Stimulated activated CD8-positive, alpha-beta memory T cell treated with anti-CD3 and anti-CD28 coated beads, Interleukin-12 subunit alpha, Interleukin-12 subunit beta, amount 100 ng/mL, for 4 hours (primary cell): ENCODE measurements at places on chromosomes 7 and 10.
A peak's percentile ranks its signal among the peaks of the same experiment; 100 is the strongest.

DNA sequence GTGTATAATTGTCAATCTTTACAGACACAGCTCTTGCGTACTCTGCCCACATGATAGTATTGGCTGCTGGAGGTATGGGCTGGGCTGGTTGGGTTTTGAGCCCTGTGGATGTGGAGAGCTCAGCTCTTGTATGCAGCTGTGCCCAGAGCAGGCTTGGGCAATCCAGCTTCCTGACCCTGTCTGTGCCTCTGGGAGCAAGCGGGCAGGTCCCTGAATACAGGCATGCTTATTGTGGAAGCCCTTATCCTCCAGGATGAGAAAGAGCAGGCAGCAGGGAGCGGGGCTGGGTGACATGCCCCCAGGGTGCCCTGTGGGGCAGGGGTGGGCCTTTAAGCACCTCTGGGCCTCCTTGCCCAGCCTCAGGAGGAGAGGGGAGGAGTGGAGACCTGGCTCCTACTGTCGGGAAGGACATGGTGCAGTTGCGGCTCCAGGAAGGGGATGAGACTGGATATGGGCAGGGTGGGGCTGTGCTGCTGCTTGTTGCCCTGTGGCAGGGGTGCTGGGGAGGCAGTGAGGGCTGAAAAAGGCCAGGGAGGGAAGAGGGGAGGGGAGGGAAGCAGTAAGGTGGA lies 32.7 kb upstream of the SH2D4B start:
- DNase-seq: no peak

DNA sequence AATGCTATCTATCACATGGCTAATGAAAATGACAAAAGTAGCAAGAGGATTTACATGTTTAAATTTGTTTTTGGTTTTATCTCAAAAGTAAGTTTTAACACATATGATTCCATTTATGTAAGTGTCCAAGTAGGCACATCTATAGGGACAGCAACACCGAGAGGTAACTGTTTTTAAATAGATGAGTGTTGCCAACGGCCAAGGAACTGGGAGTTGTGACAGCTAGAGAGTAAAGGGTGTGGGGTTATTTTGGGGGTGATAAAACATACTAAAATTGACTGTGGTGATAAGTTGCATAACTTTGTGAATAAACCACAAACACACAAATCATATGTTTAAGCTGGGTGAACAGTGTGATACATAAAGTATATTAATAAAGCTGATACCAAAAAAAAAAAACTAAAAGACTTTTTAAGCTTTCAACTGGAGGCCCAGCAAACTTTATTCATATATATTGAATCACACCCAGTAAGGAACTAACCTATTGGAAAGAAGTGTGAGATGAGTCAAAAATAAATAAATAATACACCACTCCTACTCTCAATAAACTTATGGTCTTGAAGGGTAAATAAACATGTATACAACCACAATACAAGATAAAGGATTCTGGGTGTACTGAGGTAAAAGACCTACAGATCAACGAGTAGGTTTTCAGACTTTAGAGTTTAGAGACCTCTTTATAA lies 33.0 kb downstream of the LRRC72 start:
- no peak for DNase-seq

GRCh38 chr10:35335133-35336083 lies 901 bp upstream of the CCNY start:
- DNase-seq: no peak

GRCh38 chr7:95980167-95980566 lies 207.8 kb downstream of the DYNC1I1 start:
- no peak for DNase-seq

DNA sequence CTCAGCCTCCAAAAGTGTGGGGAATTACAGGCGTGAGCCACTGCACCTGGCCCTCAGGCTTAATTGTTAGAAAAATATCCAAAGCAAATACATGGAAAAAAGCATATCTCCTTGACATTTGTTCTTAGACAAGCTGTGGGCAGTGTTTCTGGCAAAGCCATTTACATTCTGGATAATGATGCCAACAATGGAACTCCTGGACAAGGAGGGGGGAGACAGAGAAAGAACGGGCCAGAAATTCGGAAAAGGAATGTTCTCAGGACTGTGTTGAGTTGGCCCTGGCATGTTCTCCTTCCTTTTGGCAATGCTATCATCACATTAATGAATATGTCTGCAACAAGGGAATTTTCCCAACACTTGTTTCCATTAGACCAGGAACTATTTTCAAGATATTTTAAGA lies 88.7 kb downstream of the UBE2H start:
- no peak for DNase-seq

DNA sequence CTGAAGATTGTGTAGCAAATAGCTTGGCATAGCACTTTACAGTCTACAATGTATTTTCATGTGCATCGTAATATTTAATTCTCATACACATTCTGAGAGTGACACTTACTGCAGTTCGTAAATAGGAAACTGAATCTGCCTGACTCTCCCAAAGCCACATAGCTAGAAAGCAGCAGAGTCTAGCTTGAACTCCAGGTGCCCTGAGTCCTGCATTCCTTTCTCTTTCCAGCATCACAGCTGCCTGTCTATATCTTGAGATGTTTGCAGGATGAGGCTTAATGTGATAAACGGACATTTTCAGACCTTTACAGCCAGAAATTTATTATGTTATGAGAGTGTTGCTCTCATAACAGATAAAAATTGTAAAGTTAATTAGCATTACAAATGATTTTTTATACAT lies 132.9 kb upstream of the PLXDC2 start:
- no peak for DNase-seq

DNA sequence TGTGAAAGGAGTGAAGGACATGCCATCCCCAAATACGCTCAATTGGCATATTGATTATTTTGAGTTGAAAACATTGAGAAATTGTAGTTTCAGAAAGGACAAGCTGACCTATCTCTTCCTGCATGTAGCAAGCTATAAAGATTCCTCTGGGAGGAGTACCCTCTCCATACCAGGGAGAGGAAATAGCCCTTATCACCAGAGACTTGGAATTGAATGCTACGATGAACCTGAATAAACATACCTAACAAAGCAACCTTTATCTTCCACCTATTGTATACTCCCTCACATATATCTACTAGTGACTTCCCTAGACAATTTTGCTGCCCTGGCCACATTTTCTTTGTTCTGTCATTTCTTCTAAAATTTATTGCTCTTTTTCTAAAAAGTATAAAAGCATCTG lies 150.2 kb upstream of the EEPD1 start:
- no peak for DNase-seq

GRCh38 chr10:109912335-109913281 lies 10.7 kb downstream of the XPNPEP1 start:
- no peak for DNase-seq

- DNase-seq: no peak
These were observed 3.1 kb downstream of the ZNF777 start for GRCh38 chr7:149457766-149458165.

GRCh38 chr7:47443049-47443448 lies 138.9 kb downstream of the TNS3 start:
- no peak for DNase-seq

DNA sequence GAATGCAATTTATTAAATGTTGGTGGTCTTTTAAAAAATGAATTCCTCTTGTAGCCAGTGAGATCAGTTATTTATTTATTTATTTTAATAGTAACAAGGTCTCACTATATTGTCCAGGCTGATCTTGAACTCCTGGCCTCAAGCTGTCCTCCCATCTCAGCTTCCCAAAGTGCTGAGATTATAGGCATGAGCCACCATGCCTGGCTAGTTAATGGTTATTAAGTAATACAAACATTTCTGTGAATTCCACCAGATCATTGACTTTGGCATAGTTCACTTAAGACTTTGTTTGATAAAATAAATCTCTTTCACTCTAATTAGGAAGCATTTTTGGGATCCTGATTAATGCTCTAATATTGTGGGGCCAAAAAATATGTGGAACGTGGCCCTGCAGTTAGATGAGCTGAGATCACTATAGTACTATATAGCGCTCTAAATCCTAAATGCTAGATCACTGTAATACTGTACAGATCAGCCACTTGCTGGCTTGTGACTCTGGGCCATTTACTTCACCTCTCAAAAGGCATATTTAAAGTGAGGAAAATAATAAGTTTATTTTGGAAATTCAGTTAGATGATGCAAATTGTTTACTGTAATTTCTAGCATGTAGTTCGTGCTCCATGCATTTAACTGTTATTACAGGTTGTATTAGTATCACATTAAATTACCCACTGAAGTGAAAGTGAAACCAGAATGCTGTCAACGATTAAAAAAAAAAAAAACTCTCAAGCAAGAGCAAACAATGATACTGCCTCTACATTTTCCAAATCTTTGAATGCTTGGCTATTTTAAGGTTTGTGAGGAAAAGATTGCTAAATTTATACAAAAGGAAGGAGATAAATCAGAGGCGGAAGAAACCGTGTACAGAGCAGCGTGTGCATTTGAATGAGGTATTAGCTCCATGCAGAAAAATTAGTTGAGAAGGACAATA lies 15.9 kb upstream of the FAS start:
- DNase-seq: no peak

GRCh38 chr7:4178916-4179687 lies 503.0 kb upstream of the FOXK1 start:
- no peak for DNase-seq

DNA sequence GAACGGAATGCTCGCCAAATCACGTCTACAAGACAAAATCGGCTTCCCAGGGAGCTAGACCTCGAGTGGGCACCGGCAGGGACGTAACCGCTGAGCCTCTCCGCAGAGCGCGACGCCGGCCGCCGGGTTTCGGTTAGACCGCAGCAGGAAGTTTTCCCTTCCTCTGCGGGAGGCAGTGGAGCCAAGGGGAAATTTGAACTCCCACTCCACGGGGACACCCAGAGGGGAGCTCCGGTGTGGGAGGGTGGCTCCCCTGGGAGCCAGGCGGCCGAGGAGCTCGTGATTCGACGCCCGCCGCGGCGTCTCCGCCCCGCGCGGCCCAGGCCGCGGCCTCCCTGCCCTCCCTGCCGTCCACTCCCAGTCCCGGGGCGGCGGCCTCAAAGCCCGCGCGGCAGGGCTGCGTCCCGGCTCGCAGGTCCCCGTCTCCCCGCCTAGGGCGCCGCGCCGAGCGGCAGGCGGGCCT lies 426 bp downstream of the SYPL1 start:
- peak; percentile 37 for DNase-seq

GRCh38 chr7:29442146-29442545 lies 121.5 kb upstream of the PRR15 start:
- DNase-seq: no peak

- no peak for DNase-seq
These were observed 149.4 kb upstream of the PFKP start for GRCh38 chr10:2917926-2918325.

- DNase-seq: peak; percentile 4
These were observed 722 bp downstream of the UPF2 start for GRCh38 chr10:12041766-12042408.

DNA sequence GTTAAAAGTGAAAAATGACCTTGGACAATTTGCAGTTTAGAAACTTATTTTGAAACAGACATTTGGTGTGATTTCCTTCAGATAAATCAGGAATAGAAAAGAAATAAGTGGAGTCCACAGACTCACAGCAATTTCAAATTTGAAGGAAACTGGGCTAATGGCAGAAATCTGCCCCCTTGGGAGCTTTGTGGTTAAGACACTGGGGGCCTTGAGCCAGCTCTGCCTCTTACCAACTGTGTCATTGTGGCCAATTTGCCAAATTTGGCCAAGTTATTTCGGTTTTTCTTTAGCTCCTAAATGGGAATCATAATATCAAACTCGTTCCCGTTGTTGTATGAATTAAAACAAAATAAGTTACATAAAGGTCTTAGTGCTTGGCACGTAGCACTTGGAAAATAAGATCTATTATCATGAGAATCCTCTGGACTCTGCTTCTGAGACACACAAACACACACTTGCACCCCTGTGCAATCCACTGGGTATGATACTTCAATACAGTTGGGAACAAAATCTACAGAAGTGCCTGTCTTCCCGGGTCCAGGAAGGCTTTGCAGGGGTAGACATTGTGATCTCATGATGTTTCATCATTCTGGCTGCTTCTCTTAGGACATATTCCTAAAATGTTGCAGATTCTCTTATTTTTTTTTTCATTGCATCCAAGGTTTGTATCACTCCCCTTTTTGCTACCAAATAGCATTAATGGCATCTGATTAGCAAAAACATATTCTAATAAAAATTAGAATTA lies 4.9 kb downstream of the ARMC3 start:
- no peak for DNase-seq

- no peak for DNase-seq
These were observed 28.7 kb downstream of the RAMP3 start for GRCh38 chr7:45186261-45186813.

GRCh38 chr7:591856-592628 lies 72.4 kb upstream of the PDGFA start:
- no peak for DNase-seq

DNA sequence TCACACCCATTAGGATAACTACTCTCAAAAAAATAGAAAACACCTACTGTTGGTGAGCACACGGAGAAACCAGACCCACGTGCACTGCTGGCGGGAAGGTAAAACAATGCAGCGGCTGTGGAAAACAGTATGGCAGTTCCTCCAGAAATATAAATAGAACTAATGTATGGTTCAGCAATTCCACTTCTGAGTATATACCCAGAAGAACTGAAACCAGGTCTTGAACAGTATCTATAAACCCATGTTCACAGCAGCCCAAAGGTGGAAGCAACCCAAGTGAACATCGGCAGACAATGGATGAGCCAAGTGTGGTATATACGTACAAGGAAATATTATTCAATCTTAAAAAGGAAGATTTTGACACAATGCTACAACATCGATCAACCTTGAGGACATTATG lies 164.7 kb downstream of the ZMYND11 start:
- DNase-seq: no peak

- DNase-seq: no peak
These were observed 243.2 kb downstream of the SNX10 start for GRCh38 chr7:26534649-26535482.

- DNase-seq: no peak
These were observed 72.5 kb upstream of the AGR3 start for GRCh38 chr7:16954321-16954720.

- DNase-seq: no peak
These were observed 35.2 kb downstream of the PANK1 start for GRCh38 chr10:89609833-89610346.

DNA sequence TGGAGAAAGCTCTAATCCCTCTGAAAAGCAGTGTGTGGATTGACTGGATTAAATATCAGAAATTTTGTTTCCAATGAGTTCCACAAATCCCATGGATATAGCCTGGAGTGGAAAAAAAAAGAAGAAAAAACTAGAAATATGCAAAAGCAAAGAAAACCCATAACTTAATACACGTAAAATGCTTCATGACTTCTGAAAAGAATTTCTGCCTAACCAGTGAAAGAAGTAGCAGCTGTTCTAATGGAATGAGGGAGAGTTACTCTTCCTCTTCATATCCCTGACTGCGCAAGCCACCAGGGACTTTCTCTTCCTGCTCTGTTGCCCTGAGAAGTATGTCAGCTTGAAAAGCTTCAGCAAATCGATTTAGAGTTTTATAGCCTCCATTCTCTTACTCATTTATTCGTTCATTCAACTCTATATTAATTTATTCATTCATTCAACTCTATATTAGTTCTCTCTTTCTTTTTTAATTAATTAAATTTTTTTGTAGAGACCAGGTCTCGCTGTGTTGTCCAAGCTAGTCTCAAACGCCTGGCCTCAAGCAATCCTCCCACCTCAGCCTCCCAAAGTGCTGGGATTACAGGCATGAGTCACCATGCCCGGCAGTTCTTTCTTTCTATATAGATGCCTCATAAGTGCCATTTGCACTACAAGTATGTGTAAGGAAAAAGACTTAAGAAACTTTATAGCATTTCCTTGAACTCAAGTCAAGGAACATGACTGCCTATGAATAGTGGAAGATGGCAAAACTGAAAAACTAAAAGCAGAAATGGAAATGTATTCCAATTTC lies 447.3 kb upstream of the NRP1 start:
- DNase-seq: no peak
